ENCODE measurements at places on chromosomes 5 and 9.

DNA sequence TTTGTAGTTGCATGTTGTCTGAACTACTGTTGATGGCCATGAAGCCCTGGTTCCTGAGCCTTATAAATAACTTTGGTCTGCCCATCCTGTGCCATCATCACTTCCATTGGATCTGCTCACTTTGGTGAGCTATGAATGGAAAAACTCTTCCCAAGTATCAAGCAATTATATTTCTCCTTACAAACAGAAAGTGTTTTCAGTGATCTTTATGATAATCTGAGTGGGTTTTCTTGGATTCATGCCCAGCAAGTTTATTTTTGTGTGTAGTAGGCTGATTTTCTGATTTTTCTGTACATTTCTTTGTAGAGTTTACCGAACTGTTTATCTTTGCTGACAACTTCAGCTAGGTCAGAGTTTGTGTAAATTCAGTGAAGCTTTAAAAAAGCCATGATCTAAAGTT is 31.0 kb downstream of the CAMK4 start:
- DNase-seq = no peak

- DNase-seq = no peak
Measured at GRCh38 chr5:159458217-159458711, 128.0 kb upstream of the IL12B start.

DNA sequence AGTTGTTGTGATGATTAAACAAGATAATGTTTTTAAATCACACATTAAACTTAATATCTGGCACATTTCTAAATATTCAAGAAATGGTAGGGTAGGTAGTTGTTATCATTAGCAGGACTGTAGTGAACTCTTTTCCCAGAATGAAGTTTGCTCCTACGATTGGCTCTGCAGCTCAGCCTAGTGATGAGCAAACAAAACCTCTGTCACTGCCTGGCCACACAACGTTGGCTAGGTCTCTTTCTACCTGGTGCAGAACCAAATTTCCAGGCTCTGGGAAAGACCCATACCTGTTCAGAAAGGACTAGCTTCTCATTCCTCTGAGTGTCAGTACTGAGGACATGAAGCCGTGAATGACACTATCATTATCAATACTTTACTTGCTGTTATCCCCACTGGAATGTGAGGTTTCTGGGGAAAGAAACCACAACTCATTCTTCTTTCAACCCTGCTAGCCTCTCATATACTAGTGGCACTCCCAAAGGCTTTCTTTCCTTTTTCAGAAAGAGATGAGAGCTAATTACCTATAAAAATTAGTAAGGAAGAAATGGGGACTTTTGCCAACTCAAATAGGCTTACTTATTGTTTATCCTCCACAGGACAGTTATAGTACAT is 219.3 kb upstream of the TRIM32 start:
- no peak for DNase-seq

GRCh38 chr9:126009047-126009446 is 261.9 kb downstream of the PBX3 start:
- no peak for DNase-seq

- DNase-seq = peak; percentile 69
Measured at GRCh38 chr9:110714314-110714713, 45.7 kb downstream of the MUSK start.

DNA sequence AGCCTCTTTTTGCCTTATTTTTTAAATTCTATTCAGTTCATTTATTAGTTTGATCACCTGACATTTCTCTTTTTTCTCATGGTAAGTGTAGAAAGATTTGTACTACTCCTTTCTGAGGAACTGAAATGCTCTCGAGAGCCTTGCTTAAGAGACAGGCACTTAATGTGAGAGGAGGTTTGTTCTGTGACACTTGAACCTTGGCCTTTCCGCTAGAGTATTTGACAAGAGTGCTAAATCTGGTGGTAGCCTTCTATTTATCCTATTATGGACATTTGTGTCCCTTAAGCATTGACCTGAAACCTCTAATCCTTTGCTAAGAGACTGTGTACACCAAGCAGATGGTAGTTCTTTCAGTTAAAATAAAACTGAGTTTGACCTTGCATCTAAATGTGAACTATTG is 805.0 kb upstream of the PTPRD start:
- peak; percentile 69 for DNase-seq
